Stimulated activated CD4-positive, alpha-beta T cell treated with anti-CD3 and anti-CD28 coated beads, Interleukin-1b, Interleukin-23, amount 100 ng/mL, for 24 hours (primary cell): ENCODE measurements at places on chromosomes 4 and X.
A peak's percentile ranks its signal among the peaks of the same experiment; 100 is the strongest.

GRCh38 chrX:13911586-13911985, 94.7 kb upstream of the GPM6B start:
- no peak for DNase-seq

DNA sequence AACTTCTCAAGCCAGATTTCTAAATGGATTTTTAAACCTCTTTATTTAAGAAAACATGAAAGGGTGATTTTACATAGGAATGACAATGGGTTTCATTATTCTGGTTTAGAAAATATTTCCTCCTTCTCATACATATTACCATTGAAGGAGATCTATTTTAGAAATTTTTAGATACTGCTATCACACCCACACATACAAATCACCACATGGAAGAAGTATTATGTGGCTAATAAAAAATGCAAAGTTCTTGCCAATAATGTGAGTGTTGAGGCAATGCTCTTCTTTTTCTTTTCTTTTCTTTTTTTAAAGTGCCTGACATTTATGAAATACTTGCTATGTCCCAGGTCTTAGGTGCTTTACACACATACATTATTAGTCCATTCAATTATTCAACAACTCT, 6.8 kb downstream of the STAP1 start:
- DNase-seq, result no peak

DNA sequence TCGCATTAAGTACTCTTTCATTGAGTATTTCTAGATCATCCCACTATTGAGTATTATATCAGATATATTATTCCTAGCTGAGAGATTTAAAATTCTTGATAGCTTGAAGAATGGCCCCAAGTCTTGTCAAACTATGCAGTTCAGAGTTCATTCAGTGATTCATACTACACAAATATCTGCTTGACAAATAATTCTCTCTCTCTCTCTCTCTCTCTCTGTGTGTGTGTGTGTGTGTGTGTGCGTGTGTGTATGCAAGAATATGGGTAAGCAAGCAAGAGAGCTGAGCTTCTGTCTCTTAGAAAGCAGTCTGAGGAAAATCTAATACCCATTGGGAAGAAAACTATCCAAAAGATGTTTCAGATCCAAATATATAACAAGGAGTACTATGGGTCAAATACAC, 142.0 kb downstream of the SLC10A7 start:
- DNase-seq, result no peak

DNA sequence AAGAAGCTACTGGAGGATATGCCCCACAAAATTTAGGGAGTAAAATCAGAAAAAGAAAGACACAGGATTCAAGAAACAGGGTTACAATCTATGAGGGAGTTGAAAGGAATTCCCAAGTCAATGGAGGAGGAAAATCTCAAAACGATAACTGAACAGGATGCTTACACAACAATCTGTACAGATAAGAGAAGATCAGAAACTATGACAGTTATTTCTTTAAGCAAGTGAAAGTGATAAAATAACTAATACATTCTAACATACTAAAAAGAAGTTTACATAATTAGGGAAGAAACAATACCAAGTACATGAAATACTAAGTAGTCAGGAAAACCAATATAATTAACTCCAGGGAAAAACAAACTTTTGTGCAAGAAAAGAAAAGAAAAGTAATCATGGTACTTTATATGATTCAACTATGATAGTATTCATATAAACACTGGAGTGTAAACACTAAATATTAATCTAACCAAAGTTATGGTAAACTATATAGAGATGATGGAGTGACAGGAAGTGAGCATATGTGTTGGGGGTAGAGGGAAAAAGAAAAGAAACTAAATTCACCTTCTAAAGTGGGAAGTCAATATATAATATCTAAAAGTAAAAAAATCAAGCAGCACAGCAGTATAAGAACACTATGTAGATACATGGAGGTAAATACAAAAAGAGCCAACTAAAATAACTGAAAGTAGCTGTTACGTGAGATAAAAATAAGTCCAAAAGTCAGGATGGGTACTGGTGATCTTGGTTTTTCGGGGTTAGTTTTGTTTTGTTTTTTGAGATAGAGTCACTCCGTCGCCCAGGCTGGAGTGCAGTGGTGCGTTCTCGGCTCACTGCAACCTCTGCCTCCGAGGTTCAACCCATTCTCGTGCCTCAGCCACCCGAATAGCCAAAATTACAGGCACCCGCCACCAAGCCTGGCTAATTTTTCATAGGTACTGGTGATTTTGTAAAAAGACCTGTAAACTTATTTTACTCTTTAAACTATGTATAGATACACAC, 99.3 kb downstream of the TEX11 start:
- DNase-seq, result no peak

GRCh38 chr4:1841201-1841886, 14.6 kb downstream of the LETM1 start:
- no peak for DNase-seq

DNA sequence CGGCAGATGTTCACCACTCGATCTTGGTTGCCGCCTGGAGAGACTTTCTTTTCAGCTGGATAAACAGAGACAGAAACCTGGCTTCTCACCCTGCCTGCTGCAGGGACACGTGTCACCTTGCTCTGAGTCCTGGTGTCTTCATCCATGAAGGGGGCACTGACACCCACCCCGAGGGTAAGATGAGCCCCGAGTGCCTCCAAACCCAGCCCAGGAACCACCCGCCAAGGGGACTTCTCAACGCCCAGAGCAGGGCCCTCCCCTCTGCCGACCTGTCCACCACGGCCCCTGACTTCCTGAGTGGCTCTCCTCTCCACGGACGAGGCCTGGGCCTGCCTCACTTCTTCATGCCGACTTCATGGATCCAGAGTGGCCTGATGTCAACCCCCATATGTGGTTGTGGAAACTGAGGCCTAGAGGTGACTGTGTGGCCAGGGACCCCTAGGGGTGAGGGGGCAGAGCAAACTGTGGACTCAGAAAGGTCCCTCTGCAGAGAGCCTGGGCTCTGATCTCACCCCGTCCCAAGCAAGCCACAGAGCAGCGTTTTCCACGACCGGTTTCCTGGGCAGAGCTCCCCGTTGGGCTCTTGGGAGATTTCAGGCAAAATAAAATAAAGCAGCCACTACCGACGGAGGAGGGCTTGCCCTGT, 5.1 kb downstream of the ADRA2C start:
- DNase-seq, result no peak

DNA sequence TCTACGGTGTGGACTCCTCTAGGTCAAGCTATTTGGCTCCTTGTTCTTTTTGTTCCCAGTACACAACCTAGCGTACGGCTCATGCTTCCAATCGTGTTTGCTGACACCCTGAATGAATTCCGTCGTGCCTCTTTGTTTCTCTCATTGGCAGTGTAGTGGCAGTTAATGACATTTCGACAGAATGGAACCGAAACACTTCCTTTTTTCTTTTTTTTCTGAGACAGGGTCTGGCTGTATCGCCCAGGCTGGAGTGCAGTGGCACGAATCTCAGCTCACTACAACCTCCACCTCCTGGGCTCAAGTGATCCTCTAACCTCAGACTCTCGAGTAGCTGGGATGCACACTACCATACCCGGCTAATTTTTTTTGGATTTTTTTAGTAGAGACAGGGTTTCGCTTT, 113.3 kb upstream of the ATP6AP2 start:
- DNase-seq, result no peak

- DNase-seq, result no peak
Measured at GRCh38 chr4:37528166-37528885, 157.8 kb downstream of the RELL1 start.

DNA sequence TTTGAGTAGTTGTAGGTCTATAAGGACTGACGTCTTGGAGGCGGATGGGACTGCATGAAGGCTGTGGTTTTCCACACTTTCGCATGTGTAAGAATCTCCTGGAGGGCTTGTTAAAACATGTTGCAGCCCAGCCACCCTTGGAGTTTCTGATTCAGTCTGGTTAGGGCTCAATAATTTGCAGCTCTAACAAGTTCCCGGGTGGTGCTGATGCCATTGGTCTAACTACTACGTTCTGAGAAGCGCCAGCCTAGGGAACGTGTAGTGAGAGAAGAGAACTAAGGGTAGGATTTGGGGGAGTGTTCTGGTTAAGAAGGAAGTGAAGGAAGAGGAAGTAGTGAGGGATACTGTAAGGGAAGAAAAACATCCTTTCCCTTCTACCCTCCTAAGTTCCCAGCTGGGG, 138.9 kb downstream of the LARP7 start:
- DNase-seq, result no peak

- DNase-seq, result no peak
Measured at GRCh38 chr4:88177983-88178625, 19.7 kb upstream of the ABCG2 start.

- no peak for DNase-seq
Measured at GRCh38 chr4:187128976-187129375, 405.3 kb upstream of the FAT1 start.

- no peak for DNase-seq
Measured at GRCh38 chrX:103236296-103236695, 18.7 kb downstream of the TCEAL8 start.

DNA sequence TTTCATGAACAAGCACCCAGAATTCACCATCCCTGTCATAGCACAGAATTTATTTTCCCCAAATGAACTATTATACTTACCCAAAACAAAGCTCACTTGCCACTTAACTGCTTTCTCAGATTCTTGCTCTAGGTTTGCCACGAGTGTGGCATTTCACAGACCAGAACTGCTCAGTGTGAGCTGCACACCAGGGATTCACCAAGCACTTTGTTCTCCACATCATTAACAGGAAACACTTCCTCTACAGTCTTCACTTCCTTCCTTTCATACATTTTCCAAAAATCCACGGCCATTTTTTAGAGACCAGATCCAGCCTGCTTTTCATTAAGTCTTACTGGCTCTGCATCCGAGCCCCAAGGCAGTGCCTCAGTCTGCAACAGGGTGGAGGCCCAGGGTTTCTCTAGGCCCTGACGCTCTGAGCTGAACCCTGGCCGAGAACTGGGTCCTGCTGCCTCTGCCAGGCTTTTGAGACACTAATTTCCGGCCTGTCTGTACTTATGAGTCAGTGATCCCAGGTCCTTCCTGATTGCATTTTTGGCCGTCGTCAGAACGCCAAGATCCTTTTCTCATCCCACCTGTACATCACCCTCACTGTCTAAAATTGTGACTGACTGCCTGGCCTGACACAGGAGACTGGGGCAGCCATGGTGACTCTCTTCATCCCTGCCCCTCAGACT, 67.6 kb upstream of the MTNR1A start:
- no peak for DNase-seq

GRCh38 chr4:111930659-111931058, 214.6 kb upstream of the FAM241A start:
- DNase-seq, result no peak

DNA sequence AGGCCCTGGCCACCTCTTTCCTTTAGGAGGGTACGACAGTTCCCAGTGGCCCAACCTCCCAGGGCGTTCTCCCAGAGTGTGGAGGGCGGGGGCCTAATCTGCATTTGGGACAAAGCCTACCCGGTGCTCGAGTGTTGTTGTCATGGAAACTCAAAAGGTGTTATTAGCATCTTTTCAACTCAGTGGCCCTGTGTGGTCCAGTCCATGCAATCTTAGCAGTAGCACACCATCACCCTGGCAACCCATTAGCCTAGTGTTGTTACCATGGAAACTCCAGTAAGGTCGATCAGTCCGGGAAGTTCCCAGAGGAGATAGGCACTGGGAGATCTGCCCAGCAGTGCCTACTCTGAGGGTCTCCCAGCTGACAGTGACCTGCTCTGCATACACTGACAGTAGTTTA, 20.2 kb downstream of the APLN start:
- no peak for DNase-seq

DNA sequence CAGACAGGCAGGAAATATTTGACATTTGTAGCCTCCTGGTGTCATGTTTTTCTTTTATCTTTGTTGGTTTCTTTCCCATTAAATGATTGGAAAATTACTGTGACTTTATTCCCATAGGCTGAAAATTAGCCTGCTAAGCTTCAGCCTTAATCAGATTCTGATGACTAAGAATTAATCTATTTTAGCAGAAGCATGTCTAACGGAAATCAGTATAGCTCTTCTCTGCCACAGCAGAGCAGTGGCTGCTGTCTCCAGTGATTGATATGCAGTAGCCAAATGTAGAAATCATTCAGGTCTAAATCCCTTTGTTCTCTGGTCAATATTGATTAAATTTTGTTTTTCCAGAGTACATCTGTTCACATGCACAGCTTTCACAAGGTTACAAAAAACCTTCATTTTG, 199.3 kb downstream of the GC start:
- no peak for DNase-seq

GRCh38 chrX:97682991-97683840, 799.5 kb downstream of the RPA4 start:
- DNase-seq, result no peak

- peak; percentile 48 for DNase-seq
Measured at GRCh38 chrX:40174854-40175510, 77.2 kb upstream of the BCOR start.

DNA sequence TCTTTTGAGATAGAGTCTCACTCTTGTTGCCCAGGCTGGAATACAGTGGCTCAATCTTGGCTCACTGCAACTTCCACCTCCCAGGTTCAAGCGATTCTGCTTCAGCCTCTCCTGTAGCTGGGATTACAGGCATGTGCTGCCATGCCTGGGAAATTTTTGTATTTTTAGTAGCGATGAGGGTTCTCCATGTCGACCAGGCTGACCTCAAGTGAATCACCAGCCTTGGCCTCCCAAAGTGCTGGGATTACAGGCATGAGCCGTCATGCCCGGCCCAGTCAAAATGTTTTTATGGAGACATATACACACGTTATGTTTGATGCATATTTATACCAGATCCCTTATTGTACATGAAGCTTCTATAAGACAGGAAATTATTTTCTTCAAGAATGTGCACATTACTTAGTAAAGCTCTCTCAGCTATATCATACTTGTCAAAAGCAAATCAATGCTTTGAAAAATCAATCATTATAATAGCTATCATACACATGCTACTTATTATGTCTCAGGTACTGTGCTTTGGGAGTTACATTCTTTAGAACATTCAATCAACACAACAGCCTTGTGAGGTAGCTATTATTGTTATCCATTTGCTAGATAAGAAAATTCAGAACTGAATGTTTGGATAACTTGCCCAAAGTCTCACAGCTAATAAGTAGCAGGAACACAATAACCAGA, 269.2 kb downstream of the FSTL5 start:
- no peak for DNase-seq

DNA sequence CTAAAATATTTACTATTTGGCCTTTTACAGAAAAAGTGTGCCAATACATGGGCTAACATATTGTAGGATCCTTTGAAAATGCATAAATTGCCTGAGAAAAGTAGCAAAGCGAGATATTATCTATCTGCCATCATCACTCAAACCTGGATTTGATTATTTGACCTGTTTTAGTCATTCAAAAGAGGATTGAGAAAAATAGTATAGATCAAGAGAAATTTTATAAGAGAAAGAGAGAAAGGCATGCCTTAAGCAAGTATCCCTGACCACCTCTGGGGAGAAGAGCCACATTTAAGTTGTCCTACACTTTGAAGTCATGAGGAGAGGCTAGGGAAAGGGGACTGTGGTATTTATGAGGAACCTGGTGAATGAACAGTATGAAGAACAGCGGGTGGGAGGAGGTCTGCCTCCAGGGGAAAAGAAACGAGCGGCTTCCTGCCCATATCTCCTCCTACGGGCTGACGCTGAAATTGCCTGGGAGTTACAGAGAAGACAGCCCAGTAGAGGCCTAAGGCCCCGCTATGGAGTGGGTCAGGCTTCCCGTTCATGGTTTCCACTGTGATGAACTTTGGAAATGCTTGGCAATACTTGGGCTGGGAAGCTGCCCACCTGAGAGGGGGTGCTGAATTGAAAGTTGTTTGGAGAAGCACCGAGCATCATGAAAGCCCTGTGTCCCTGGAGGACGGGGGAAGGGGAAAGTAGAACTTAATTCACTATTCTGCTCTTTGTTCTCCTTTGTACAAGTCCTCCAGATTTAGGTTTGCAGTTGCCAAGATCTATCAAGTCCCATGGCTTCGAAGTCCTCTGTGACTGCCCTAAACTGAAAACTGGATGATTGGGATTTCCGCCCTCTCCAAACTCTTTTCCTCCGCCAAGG, 106.9 kb upstream of the ACSL4 start:
- no peak for DNase-seq

GRCh38 chr4:101262683-101263082, 84.6 kb downstream of the PPP3CA start:
- no peak for DNase-seq
